ENCODE measurements at places on chromosomes 12 and 14. TPM values are rescaled to one million over a fixed set of nuclear protein-coding genes. Genes with fewer than 3 reads are reported as not detected.

Gene SMARCD1
- 62.9 TPM for total RNA-seq

Gene GLI1
- total RNA-seq = not detected

Gene TTC6
- total RNA-seq = not detected

Gene ASB2
- not detected for total RNA-seq

Gene KRT73
- total RNA-seq = not detected

Gene NKX2-1
- total RNA-seq = not detected

Gene KLRC1
- not detected for total RNA-seq
